ENCODE measurements at places on chromosomes 2 and 18. TPM values are rescaled to one million over a fixed set of nuclear protein-coding genes. Genes with fewer than 3 reads are reported as not detected.

The CEBPZ gene
- total RNA-seq: 64.3 TPM

The ARID5A gene
- total RNA-seq: 7.8 TPM

The CYP27A1 gene
- 10.5 TPM for total RNA-seq

The LRRTM4 gene
- 1.5 TPM for total RNA-seq

The LANCL1 gene
- 58.2 TPM for total RNA-seq

The GALNT5 gene
- total RNA-seq: 11.4 TPM

The CLK1 gene
- 175 TPM for total RNA-seq

The RTP5 gene
- total RNA-seq: not detected

The RESP18 gene
- total RNA-seq: not detected

The CFC1 gene
- not detected for total RNA-seq

The CD207 gene
- not detected for total RNA-seq

The MSGN1 gene
- total RNA-seq: not detected

The RFTN2 gene
- total RNA-seq: 16.4 TPM

The GPR75 gene
- total RNA-seq: 2.4 TPM

The TCF4 gene
- 105 TPM for total RNA-seq

The SP140 gene
- 0.09 TPM for total RNA-seq

The LMAN2L gene
- total RNA-seq: 12.2 TPM

The TUBA3E gene
- not detected for total RNA-seq

The CNGA3 gene
- total RNA-seq: 0.18 TPM

The DOK6 gene
- total RNA-seq: 2.1 TPM

The CYP27C1 gene
- total RNA-seq: 0.41 TPM

The DPYSL5 gene
- not detected for total RNA-seq

The CYS1 gene
- 7.0 TPM for total RNA-seq

The SCG2 gene
- 3.4 TPM for total RNA-seq

The KCNK3 gene
- total RNA-seq: not detected

The SLC19A3 gene
- 1.6 TPM for total RNA-seq

The PLCL1 gene
- 12.4 TPM for total RNA-seq

The L3MBTL4 gene
- total RNA-seq: not detected

The DNAJC5G gene
- not detected for total RNA-seq

The TXNDC2 gene
- 0.16 TPM for total RNA-seq
